Stimulated activated CD8-positive, alpha-beta memory T cell treated with anti-CD3 and anti-CD28 coated beads, Interleukin-15, amount 100 ng/mL, for 4 hours (primary cell): ENCODE measurements at places on chromosomes 5 and 9.

DNA sequence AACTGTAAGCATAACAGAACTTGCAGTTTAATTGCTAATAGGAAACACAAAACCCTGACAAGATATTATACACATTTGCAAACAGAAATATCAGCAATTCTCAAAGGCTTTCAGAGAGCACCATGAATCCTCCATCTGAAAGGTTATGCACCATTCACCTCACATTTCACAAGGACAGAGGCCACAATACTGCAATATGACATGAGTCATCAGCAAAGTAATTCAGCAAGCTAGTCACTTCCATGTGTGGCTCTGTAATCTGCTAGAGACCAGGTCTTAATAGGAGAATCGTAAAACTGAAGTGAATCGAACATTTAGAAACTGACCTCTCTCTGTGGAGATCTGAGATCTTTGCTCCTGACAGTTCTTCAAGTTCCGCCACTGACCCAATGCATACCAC, 28.3 kb downstream of the IARS1 start:
- DNase-seq, result no peak

- DNase-seq, result no peak
Measured at GRCh38 chr5:116453988-116454411, 120.6 kb downstream of the SEMA6A start.

DNA sequence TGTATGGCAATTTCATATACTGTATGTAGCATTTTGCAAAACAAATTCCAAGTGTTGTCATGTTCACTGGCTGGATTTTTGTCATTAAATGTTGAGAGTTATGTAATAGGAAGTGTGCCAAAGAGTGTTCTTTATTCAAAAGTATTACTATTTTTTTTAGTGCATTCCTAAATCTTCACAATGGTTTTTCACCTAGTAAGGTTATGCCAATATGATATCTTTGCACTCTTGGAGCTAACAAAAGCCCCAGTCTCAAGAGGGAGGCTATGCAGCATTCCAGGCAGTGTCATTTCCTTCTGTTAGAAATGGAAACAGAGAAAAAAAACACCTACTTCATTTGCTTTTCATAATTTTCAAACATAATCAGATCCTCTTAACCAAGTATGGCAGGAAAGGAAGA, 5.1 kb upstream of the SSBP2 start:
- no peak for DNase-seq

DNA sequence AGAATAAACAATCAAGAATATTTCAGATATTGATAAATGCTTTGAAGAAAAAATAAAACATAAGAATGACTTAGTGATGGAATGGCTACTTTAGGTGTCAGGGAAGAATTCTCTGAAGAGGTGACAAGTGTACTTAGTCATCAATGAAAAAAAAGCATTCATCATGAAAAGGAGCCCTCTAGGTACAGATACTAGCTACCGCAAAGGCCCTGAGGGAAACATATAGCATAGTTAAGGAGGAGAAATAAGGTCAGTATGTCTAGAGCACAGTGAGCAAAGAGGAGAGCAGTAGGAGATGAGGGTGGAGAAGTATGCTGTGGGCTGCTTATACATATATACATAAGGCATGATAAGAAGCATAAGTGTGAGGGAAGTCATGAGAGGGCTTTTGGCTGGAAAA, 41.8 kb downstream of the CSF2 start:
- DNase-seq, result no peak

DNA sequence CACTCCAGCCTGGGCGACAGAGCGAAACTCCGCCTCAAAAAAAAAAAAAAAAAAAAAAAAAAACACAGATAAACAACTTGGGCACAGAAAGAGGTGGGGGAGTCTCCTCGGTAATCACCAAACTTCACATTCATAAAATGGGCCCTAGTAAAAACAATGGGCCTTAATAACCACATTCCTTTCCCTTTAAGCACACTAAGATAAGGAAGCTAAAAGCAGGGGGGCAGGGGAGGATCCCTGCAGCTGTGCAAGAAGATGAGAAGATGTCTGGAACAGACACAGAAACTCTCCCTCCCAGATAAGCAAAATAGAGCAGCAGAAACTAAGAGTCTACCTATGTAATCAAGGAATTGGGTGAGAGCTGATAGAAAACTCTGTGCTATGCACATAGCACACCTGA, 111.2 kb upstream of the FAM174A start:
- no peak for DNase-seq

- DNase-seq, result no peak
Measured at GRCh38 chr5:33179301-33179700, 261.5 kb upstream of the TARS1 start.

DNA sequence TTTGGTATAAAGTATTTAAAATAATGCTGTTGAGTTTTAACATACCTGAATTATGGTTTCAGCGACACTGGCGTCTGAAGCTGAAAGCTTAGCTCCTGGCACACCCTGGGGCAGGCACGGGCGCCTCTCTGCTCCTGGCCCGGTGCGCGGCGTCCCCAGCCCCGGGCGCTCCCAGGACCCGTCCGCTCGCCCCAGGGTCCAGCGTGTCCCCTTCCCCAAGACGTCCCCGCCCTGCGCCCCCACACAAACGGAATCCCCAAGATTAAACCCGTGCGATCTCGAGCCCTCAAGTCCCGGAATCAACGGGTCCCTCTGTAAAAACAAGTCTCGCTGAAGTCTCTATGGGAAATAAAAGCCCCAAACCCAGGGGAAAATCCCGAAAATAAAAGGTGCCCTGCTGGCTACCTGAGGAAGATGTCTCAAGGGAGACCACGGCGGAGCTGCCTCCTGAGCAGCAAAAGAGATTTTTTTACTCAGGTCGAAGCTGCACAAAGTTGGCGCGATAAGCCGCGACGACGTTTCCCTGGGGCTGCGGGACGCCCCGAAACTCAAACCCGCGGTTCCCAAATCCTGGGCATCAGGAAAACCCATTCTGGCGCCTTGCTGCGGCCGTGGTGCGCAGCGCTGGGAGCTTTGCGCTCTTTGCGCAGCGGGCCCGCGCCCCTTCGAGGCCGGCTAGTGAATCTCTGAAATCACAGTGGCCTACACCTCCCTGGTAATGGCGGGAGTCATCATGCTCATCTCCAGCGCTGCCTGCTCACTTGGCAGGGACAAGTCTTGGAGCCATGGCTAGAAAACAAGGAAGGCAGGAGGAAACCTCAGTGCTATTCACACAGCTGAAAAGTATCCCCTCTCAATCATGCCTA, 6.3 kb upstream of the IFNA8 start:
- no peak for DNase-seq

- no peak for DNase-seq
Measured at GRCh38 chr9:91071184-91071990, 269.8 kb downstream of the SYK start.

DNA sequence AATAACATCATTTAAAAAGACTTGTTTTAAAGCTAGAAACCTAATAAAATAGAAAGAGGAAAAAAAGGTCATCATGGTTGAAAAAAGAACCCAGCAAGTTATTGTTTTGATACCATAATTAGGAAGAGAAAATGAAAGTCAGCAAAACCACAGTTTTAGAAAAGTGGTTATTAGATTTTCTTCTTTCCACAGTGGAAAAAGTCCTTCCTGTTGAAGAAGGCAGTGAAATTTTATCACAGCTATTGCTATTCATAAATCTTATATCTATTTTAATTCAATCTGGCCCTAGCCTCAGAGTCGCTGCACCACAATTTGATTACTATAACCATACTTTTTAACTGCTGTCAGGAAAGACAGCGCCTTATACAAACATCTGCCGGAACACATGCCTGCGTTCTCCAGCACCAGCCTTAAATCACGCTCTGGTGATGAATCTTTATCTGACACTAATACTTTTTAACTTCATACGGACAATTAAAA, 60.3 kb downstream of the MAPKAP1 start:
- no peak for DNase-seq

GRCh38 chr9:104280178-104280560, 186.1 kb downstream of the SMC2 start:
- no peak for DNase-seq

DNA sequence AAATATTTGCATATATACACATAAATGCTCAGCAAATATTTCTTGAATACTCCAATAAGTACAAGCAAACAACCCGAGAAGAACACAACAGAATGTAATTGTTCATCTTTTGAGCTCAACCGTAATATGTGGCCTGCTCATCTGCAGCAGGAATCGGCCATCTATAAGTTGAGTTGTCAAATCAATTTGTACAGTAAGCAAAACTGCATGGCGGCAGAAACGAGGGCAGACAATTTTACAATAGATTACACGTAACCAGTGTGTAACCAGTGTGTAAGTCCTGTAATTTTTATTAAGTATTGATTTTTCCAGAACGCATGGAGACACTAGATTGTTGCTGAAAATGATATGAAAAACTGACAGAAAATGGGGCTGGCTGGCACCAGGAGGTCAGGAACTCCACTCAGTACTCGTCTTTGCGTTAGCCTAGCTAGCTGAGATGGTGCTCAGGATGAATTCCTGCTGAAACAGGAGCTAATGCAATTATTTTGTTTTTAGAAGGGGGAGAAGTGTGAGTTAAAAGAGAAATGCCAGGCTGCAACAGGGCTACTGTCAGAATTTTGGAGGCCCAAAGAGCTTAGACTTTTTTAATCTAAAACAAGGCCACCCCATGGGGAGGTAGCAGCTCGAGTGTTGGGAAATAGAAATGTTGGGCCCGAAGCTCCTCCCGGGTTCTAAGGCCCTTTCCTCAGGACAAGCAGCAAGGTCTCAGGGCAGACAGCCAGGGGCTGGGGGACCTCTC, 682 bp downstream of the DHX29 start:
- no peak for DNase-seq

DNA sequence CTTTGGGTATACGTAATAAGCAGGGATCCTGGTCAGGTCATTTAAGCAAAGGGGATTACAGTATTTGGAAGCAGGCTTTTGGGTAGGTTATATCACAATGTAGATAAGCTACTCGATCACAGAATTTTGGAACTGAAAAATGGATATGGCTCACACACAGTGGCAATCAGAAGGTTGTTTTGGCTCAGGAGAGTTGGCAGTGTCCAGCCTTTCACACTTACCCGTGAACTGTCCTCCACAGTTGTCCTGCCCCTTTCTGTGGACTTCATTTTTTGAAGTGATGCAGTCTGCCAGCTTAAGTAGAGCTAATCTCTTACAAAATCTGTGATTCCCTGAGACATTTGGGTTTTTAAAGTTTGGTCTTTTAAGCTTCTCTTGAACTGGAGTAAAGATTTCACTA, 30.7 kb downstream of the ICE1 start:
- DNase-seq, result no peak

- no peak for DNase-seq
Measured at GRCh38 chr5:129041196-129041881, 53.2 kb upstream of the ISOC1 start.

GRCh38 chr9:107054146-107054545, 191.2 kb downstream of the ZNF462 start:
- DNase-seq, result no peak

DNA sequence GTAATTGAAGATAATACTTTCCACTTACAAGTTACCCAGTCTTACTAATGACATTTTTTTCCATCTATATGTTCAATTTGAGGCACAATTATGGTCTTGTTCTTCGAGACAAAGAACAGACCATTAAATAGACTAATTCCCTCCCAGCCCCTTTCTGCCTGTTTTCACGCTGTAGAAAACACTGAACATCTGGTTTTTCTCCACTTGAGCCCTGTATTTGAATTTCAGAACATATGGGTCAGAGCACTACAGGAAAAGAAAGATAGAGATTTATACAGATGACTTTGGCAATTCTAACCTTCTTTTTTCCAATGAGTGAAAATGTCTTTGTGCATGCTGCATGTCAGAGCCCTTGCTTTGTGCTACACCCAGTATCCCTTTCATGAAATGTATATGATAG, 506.9 kb downstream of the LRRC70 start:
- DNase-seq, result no peak

- DNase-seq, result no peak
Measured at GRCh38 chr5:606061-606460, 6.1 kb upstream of the CEP72 start.

DNA sequence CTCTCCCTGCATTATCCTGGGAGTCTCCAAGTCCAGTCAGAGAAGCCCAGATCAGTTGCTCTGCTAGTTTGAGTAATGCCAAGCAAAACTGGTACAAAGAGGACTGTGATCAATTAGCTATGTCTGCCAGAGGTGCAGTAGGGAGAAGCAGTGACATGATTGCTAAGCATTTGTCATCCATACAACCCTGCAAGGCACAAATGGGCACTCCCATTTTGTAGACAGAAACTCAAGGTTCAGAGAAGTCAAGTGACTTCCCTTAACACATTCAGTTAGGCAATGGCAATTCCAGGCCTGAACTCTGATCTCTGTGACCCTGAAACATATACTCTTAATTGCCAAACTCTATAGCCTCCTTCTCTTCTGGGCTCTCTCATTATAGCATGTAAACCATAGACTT, 34.0 kb downstream of the NDST1 start:
- DNase-seq, result no peak

DNA sequence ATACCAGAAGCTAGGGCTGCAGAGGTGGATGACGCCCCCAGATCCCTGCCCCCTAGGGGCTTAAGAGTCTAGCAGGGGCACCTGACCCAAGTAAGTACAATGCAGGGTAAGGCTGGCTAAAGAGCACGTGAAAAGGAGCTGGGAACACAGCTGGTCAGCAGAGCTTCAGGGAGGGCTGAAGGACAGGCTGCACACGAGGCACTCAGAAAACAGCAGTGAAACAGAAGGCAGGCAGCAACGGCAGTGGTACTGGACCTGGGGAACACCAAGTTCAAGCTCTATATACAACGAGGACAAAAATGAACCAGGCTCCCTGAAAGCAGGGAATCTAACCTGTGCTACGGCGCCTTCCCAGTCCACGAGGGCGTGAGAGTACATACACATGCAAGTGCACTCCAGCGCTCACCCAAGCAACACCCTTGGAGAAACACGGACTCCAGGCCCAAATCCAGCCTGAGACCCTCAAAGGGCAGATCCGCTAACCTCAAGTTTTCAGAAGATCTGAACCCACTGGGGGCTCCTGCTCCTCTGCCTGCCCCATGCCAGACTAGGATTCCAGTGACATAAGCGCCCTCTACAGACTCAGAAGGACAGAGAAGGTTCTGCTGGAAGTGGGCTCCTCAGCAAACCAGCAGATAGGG, 57.4 kb downstream of the PSMB7 start:
- no peak for DNase-seq

DNA sequence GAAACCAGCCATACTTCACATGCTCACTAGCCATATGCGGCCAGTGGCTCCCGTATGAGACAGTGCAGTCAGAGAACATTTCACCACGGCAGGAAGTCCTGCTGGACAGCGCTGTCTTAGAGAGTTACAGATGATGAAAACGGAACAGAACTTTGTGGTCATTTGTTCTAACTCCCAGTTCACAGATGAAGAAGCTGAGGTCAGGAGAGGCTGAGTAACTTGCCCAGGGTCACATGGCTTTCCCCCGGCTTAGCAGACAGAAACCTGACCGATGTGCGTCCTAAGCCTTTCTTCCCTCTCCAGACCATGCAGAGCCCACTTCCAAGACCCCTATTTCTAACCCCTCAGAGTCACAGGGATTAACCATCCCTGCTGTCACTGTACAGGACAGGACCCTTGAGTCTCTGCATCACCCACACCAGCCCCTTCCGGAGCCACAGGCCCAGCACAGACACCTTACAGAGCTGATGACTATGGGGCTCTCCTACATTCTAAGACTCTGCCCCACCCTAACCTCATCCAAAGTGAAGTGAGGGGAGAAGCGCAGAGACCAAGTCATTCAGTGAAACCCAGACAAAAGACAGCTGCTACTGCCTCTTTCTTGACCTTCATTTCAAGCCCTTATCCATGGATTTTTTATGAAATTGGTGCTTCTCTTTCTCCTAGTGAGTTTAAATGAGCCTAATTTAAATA, 86.9 kb downstream of the PTPN3 start:
- no peak for DNase-seq

GRCh38 chr5:56264417-56265025, 31.4 kb upstream of the ANKRD55 start:
- DNase-seq, result no peak
